Inflammatory macrophage (primary cell): ENCODE measurements at places on chromosomes 12 and 14.

- no peak for DNase-seq
These were observed 8.0 kb upstream of the GPR84 start for GRCh38 chr12:54372113-54372806.

DNA sequence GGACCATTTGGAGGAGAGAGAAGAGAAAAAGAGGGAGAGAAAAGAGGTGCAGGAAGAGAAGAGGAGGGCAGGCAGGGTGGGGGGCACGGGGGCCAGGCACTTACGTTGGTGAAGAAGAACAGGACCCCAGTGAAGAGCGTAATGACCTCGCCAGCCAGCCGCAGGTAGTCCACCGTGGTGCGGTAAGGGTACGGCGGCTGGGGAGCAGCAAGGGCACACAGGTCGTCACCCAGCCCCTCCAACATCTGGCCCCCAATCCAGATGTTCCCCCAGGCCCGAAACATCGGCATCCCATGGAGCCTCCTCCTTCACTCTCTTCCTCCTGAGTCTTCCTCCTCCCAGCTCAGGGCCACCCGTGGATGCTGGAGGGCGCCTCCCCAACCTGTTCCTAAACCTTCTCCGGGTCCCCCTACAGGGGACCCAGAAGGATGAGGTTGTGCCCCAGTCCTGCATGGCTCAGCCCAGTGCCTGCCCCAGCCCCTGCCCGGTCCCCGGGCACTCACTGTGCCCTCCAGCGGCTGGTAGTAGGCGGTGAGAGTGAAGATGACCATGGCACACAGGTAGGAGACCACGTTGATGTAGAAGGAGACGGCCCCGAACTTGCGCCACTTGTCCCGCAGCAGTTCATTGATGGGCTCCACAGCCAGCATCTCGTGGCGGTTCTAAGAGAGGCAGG is 39.2 kb downstream of the TRPV4 start:
- DNase-seq, result no peak

- DNase-seq, result no peak
These were observed 189.5 kb upstream of the NTF3 start for GRCh38 chr12:5242440-5242839.

DNA sequence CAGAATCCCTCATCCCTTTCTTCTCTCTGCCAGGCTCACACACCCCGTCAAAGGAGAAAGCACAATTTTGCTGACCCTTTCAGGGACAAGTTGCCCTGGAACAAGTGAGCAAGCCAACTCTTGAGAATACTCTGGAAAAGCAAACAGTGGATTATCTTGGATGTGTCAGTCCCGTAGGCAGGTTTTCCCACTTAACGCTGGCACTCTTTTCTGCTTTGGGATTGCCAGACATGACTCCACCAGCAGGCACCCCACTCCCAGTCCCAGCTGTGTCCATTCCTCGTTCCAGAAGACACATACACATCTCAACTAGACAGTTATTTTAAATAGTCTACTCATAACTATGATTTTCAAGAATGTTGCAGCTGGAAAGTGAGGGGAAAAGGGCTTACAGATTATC is 145.5 kb upstream of the CDKN3 start:
- DNase-seq, result no peak

GRCh38 chr12:12718381-12718759 is 1.2 kb downstream of the CDKN1B start:
- no peak for DNase-seq

GRCh38 chr12:6424866-6425265 is 19.9 kb upstream of the CD27 start:
- DNase-seq, result no peak

DNA sequence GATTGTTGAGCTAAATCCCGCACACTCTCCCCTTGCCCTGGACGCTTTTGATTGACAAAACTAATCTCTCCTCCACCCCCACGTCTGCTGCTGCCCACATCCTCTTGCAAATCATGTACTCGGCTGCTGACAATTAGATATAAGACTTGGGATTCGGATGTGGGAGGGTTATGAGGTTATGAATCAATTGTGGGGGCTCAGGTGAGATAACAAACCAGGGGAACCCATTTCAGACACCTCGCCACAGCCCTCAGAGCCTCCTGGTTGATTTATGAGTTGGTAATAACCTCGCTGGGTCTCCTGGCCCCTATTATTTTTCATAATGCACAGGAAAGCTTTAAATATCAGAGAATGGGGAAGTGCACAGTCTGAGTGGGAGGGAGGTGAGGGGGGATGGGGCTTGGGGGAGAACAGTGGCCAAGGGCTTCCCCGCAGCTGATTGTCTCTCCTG is 449.9 kb downstream of the DPF3 start:
- DNase-seq, result peak; percentile 69

DNA sequence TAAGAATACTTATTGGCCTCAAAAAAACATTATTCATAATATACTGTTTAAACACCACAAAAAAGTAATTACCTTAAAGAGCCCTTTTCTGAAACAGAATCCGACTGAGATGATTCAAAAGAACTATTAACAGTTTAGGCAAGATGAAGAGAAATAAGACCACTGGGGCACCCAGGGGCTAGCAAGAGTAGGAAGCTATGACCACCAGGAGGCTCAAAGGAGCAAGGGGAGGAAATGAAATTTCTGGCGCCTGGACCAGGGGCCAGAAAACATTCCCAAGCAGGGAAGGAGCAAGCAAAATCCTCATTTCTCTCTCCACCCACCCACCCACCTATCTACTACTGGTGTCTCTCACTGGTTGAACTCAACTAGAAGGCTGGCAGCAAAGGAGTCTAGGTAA is 6.3 kb upstream of the DCAF4 start:
- DNase-seq, result no peak

DNA sequence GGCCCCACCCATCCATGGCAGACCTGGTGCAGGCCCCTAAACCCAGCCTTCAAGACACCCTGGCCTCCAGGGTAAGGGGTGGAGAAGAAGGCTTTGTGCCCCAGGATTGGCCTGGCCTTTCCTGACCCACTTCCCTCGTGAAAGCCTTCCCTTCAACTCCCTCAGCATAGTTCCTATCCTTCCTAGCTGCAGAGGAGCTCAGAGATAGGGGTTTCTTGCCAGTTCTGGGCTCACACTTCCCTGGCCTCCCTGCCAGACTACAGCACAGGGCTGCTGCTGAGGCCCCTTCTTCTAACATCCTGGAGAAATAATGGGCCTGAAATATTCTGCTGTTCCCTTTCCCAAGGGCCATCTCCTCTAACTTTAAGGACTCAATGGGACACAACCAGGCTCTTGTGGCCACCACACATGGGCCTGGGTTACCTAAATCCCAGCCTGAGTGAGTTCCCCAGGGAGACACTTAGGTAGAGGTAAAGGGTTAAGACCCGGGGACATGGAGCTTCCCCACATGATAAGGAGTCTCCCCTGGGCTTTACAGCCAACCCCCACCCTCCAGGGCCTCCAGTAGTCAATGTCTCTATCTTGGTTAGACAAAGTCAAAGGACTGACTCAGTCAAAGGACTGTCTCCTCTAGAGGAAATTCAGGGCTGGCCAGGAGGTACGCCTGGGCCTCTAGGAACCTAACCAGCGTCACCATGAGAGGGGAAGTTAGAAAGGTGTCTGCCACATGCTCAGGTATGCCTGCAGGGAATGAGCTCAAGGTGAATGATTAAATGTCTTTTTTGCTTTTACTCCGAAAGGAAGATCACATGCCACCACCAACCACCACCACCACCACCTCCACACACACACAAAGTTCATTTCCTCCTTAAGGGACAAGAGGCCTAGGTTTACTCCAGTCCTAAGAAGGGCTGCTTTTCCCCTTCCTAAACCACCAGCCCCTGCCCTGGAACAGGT is 7.1 kb downstream of the ZFP36L1 start:
- peak; percentile 27 for DNase-seq

GRCh38 chr12:28223858-28224257 is 33.6 kb downstream of the CCDC91 start:
- no peak for DNase-seq

GRCh38 chr14:60861545-60862140 is 119.2 kb downstream of the TRMT5 start:
- peak; percentile 22 for DNase-seq

DNA sequence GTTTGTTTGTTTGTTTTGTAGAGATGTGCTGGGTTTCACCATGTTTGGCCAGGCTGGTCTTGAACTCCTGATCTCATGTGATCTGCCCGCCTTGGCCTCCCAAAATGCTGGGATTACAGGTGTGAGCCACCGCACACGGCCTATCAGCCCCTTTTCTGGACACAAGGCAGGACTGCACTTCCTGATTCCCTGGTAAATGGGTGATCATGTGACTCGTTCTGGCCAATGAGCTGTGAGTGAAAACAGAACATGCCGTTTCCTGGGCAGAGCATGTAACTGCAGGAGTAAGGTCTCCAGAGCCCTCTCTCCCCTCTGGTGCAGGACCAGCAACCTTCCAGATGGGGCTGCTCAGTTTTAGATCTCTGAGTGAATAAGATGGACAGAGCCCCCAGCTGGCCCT is 92.7 kb downstream of the ITPK1 start:
- peak; percentile 51 for DNase-seq

DNA sequence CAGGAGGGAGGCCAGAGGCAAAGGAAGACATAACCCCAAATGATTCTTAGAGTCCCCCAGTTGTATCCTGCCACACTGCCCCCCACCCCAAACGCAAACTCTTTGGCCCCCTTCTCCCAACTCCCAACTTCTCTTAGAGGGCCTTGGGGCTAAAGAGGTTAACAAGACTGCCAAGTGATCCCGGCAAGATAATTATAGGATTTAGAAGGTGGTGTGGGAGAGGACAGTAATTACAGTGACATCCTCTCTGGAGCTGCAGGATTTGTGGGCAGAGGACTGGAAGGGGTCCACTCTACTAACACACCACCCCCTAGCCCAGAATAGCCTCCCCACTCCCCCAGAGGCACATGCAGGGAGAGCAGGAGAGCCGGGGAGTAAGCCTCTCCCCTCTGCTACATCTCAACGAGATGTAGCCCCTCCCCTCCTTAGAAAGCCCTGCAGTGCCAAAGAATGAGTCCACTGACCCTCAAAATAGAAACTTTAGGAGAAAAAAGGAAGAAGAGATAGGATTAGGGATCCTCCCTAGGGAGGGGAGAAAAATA is 5.3 kb upstream of the GDF11 start:
- DNase-seq, result no peak

DNA sequence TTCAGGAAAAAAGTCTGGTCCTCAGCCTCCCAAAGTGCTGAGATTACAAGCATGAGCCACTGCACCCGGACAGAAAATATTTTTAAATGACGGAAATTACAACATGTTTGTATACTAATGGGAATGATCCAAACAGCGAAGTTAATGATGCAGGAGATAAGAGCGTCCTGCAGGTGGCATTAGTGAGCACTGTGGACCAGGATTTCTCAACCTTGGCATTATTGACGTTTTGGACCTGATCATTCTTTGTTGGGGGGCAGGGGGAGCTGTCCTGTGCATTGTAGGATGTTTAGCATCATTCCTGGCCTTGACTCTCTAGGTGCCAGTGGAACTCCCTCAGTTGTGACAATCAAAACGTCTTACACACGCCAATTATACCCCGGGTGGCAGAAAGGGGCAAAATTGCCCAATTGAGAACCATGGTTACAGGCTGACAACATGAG is 34.1 kb downstream of the SCFD1 start:
- peak; percentile 38 for DNase-seq

DNA sequence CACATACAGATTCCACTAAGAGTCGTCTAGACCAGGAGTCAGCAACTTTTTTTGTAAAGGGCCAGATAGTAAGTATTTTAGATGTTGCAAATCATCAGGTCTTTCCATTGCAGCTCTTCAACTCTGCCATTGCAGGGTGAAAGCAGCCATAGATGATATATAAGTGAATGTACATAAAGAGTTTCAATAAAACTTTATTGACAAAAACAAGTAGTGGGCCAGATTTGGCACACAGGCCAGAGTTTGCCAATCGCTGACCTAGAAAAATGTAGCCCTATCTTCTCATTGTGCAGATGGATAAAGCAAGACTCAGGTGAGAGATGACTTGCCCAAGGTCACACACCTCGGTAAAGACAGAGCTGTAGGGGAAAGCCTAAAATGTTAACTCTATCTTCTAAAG is 474.7 kb downstream of the MED13L start:
- no peak for DNase-seq

DNA sequence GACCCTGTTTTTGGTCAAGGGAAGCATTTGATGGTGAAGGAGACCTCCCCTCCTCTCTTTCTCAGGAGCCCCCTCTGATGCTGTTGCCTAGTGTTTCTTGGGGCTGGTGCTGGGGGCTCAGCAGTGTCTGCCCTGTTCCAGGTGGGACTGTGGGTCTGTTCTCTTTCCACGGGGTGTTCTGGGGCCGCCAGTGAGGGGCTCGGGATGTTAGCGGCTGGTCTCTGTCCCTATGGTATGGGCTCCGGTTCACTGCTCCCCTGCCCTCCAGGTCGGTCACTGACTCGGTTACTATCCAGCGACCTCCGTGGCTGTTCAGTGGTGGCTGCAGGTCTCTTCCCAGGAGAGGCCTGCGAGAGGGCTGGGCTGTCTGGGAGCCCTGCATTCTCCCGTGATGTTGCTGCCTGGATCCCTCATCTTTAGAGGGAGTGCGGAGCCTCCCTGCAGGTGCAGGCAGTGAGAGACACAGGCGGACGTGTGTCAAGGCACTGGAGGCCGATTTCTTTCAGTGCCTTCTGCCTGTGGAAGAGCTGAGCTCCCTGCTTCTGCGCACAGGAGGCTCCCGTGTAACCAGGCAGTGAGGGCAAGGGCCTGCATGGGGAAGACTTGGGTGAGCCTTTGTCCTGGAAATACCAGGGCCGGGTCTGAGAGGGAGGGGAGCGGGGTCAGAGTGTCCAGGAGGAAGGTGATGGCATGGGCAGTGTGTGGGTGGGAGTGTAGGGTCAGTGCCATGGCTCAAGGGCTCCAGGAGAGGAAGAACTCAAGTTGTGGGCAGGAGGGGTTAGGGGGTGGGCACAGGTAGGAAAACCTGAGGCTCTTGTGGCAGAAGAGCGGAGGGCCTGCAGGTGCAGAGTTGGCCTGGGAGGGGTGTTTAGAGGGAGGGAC is 362.6 kb downstream of the TMEM121 start:
- DNase-seq, result no peak

- DNase-seq, result no peak
These were observed 12.9 kb upstream of the CORO1C start for GRCh38 chr12:108744021-108744897.
